WERI-Rb-1 (cell line): ENCODE measurements at places on chromosomes 6 and 20.

- peak; percentile 99 for DNase-seq
Measured at GRCh38 chr6:34514593-34515472, 41.3 kb downstream of the SPDEF start.

GRCh38 chr6:157831424-157832249 is 8.6 kb downstream of the SNX9 start:
- DNase-seq, result peak; percentile 80

DNA sequence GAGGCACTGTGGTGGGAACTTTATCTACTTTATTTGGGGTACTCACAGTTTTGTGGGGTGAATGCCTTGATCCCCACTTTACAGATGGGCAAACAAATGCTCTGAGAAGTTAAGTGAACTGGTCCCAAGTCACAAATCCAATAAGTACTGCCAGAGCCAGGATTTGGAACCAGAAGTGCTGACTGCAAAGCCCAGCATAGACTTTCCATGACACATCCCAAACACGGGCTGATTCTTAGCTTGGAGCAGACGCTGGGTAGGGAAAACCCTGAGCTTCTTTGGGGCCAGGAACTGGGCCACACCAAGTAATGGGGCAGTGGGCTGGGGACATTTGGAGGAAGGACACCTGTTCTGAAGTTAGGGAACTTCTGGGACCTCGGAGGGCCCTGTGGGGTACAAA is 20.3 kb downstream of the RIN2 start:
- no peak for DNase-seq

DNA sequence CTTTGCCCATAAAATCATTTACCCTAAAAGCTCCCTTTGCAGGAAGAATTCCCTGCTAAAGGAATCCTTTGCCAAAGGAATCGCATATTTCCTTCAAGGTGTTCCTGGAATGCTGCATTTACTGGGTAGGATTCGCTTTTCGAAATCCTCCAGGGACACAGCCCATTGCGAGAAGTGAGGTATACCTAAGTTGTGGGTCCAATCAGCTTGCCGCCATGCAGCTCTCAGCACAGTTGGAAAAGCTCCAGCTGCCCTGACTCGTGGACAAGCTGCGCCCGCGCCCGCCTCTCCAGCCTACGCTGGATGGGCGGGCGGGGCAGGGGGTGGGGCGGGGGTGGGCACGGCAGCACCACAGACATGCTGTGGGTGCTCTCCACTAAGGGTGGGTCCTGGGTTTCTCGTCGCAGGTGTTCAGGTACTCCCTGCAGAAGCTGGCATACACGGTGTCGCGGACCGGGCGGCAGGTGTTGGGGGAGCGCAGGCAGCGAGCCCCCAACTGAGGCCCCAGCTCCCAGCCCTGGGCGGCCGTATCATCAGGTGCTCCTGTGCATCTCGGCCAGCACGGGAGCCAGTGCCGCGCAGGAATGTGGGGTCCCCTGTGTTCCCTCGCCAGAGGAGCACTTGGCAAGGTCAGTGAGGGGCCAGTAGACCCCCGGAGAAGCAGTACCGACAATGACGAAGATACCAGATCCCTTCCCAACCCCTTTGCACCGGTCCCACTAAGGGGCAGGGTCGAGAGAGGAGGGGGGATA is 1.4 kb downstream of the NNAT start:
- no peak for DNase-seq

DNA sequence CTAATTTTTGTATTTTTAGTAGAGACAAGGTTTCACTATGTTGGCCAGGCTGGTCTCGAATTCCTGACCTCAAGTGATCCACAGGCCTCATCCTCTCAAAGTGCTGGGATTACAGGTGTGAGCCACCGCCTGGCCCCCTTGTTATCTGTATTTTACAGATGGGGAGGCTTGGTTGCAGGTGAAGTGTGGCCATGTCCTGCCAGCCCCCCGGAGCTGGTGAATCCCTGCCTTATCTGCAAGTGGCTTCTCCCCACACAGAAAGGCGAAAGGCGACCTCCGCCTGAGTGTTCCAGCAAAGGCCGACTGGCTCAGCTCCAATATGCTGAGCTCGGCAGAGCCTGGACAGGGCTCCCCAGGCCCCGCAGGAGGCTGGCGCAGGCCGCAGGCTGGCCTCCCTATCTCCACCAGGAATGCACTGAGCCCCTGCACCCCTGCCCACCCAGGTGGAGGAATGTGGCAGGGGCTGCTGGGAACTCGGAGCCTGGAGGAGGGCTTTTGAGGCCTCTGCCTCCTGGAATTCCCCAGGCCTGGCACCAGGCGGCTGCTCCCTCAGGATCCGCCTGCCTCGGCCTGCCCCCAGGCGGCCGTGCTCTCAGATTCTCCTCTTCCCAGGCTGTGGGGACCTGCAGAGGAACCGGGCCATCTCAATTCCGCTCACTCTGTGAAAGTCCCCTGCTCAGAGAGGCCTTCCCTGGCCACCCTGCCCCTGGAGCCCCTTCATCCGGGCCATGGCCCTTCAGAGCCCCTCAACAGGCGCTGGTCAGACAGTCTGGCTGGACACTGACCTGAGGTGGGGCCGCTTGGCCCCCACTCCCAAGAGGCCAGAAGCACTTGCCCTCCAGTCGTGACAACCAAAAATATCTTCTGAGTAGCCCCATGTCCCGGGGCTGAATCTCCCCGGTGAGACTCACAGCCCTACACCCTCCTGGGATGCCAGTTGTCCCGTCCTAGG is 9.3 kb upstream of the LAMA5 start:
- DNase-seq, result peak; percentile 71

GRCh38 chr6:112320561-112321318 is 26.4 kb upstream of the RFPL4B start:
- DNase-seq, result no peak

DNA sequence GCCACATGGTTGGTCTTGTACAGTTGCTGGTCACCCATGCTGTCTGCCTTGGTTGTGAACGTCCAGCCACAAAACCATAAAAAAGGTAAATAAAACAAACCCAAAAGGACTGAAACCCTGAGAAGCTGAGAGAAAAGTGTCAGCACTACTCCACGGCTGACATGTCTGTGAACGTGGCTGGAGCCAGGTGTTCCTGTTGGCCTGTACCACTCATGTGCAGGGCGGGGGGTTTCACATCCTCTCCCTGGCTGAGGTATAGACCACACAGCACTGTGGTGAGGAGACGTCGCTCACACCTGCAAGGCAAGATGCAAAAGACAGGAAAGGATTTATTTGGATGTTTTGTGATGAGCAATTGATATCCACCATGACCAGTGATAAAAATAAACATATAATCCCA is 51.9 kb upstream of the MRPS10 start:
- DNase-seq, result no peak

GRCh38 chr6:45718871-45719270 is 296.8 kb downstream of the CLIC5 start:
- DNase-seq, result no peak

DNA sequence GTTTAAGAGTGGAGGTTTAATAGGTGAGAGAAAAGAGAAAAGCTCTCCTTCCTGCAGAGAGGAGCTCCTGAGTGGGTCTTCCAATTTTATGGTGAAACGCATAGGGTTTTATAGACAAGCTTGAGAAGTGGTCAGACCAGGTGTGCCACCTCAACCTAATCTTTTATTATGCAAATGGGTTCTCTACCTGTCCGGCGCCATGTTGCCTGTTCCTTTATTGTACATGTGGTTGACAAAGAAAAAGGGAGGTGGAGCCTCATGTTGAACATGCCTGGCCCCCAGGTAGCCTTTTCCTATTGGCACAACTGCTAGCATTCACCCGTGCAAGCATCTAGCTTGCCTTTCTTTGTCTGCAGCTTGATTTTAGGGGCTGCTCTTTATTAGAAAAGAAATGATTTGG is 115.9 kb upstream of the F13A1 start:
- no peak for DNase-seq

DNA sequence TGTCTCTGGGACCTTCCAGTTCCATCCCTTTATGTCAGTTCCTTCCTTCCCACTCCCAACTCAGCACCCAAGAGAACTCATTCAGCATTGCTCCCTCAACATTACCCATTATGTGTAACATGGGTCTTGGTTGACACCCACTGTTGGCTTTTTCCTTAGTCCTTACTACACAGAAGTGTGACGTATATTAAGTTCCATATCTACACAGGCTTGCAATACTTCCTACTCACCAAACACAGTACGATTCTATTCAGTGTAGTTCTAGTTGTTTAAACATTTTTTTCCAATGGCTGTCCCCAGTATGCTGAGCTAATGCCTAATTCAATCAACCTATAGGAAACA is 37.7 kb downstream of the ARHGAP18 start:
- no peak for DNase-seq

DNA sequence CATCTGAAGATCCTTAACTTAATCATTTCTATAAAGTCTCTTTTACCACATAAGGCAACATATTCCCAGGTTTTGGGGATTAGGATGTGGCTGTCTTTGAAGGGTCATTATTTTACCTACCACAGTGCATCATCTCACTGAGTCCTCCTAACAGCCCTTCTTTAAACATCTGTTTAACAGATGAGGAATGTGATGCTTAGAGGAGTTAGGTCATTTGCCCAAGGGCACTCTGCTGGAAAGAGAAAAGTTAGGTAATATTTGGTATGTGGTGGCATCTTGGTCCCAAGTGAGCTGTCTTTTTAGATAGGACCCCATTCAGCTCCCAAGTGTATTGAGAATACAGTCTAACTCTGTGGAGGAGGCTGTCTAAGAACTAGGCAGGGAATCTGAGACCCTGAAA is 11.0 kb downstream of the MMP24 start:
- no peak for DNase-seq

DNA sequence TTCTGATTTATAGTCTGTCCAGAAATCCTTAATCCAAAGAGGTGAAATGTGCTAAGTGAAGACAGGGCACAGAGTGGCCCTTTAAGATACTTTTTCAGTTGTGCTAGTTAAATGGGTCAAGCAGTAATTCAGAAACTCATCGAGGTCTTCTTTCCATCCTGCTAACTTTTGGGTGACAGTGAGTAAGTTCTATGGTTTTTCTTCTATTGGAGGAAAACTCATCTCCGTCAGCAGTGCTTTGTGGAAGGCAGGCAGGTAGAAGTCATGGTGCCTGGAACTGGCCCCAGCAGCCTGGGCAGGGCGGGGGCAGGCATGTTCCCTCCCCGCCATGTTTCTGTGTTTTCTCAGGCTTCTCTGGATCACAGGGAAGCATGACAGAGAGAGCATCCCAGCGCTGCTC is 66.5 kb upstream of the SCP2D1 start:
- no peak for DNase-seq

DNA sequence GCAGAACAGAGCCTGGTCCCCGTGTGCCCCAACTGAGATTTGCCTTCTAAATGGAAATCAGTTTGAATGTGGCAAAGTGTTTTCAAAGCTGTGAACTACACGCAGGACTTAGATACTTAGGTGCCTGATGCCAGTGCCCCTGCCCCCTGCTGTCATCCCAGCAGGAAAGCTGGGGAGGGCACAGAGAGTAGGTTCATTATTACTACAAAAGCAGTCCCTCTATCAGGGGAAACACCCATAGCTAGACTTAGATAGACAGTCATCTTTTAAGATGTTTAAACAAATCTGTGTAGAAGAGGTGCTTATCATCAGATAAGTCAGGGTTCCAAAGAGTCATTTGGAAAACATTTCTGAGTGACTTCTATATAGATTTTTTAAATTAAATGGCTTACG is 155.0 kb upstream of the SNX9 start:
- no peak for DNase-seq

GRCh38 chr6:4636881-4637224 is 139.4 kb upstream of the CDYL start:
- DNase-seq, result no peak

DNA sequence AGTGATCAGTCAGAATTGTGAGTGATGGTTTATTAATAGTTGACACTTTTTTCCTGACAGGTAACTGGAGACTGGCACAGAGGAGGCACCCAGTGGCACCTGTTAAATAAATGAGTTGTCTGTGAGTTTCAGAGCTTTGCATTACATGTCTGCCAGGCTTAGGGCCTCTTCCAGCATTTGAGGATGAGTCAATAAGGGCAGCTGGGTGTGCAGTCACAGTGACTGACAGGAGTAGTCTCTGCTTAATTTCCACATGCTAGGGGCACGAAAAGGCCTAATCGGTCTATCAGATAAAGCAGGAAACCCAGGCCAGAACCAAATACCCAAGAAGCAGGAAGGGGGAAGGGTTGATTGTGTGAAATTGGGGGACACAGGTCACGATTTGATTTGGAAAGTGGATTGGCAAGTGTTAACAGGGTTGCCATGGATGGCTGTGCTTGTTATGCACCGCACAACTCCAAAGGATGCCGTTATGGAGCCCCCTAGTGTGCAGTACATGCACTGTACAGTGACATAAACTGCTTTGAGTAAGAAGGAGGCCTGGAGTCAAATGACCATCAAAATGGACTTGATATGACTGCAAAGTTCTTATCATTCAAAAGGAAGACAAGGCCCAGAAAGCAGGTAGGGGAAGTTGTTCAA is 111.9 kb upstream of the GGTLC1 start:
- DNase-seq, result peak; percentile 51

DNA sequence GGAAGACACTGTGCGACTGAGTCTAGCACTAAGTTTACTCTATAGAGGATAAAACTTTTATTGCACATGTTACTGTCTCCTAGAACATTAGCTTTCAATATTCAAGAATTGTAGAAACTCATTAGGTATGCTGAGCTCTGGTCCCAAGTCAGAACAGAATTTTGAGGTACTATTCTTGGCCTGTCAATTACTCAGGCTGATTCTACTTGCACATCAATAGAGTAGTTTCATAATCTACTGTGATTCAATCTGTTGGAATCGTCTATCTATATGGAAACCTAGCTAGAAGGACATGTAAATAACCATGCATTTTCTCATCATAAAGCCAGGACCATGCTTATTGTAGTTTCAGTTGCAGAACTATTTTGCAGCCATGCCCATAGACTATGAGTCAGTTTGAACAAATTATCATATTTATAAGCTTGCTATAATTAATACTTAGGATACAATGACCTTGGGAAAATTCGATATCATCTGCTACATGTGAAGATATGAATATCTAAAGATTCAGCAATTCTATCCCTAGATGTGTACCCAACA is 41.6 kb downstream of the FLRT3 start:
- DNase-seq, result no peak

GRCh38 chr20:52789716-52790115 is 182.4 kb upstream of the TSHZ2 start:
- no peak for DNase-seq

DNA sequence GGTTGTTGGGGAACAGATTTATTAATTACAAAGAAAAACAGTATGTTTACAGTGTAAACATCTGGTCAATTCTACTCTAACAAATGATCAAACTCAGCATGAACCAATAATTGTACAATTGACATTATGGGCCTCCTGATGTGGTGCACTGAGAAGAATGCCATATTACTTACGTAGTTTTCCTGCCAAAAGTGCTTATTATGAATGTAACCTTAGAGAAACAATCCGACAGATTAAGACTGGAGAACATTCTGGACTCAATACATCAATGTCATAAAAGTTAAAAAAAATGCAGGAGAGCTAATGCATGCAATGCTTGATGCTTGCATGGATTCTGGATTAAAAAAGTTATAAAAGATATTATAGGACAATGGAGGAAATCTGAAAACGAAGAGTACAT is 69.0 kb downstream of the LYRM4 start:
- no peak for DNase-seq

DNA sequence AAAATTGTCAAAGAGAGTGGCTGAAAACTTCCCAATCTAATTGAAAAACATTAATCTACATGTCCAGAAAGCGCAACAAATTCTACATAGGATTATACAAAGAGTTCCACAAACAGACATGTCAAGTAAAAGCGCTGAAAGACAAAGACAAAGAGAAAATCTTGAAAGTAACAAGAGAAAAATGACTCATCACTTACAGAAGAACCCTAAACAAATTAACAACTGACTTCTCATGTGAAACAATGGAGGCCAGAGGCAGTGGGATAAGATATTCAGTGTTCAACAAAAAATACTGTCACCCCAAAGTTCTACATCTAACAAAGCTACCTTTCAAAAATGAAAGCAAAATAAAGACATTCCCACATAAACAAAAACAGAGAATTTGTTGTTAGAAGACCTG is 2.0 kb upstream of the POM121L2 start:
- DNase-seq, result no peak
